Heart left ventricle (tissue), 16 donors: ENCODE measurements at places on chromosomes 1 and 21. TPM values are rescaled to one million over a fixed set of nuclear protein-coding genes. Genes with fewer than 3 reads are reported as not detected.

Gene LCE3D
- total RNA-seq = not detected

Gene GUCA2A
- total RNA-seq = not detected

Gene DNAJC6
- total RNA-seq = 14.1 TPM

Gene ARTN
- total RNA-seq = not detected

Gene SPRR2G
- total RNA-seq = not detected

Gene HAO2
- total RNA-seq = not detected

Gene CLIC6
- total RNA-seq = 15.7 TPM

GRCh38 chr1:93774707-93775106 is 93.1 kb upstream of the BCAR3 start:
- no peak for DNase-seq

- no peak for DNase-seq
Observed at GRCh38 chr21:41941941-41942340, 11.9 kb downstream of the C2CD2 start.

- DNase-seq = no peak
Observed at GRCh38 chr1:111205714-111206050, 5.2 kb upstream of the DENND2D start.

DNA sequence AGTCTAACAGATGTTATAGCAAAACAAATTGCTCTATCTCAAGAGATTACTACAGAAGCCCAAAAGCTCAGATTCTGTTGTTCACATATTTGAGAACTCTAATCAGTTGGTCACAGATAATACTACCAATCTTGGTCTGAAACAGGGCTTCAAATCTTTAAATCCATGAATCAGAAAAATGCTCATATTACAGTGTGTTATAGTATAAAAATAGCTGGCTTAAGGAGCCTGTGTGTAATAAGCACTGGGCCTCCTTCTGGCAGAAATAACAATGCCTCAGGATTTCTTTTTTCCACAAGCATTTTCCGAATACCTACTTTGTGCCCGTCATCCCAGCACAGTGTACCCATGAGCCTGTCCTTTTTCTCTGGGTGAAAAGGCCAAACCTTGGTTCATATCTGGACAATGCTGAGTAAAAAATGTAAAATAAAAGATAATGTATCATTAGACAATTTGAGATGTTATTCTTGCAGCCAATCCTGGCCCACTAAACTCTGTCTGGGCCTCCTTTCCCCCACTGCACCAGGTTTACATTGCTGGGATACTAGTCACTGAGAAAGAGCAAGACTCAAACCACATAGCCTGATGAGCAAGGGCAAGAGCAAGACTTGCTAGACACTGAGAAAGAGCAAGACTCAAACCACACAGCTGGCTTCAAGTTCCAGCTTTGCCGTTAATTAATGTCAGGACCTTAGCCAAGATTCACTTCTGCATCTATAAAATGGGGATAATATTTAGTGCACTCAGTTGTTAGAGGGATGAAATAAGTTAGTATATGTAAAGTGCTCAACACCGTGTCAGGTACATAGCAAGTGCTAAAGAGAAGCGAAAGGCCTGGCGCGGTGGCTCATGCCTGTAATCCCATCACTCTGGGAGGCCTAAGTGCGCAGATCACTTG is 17.0 kb upstream of the ADAR start:
- no peak for DNase-seq

DNA sequence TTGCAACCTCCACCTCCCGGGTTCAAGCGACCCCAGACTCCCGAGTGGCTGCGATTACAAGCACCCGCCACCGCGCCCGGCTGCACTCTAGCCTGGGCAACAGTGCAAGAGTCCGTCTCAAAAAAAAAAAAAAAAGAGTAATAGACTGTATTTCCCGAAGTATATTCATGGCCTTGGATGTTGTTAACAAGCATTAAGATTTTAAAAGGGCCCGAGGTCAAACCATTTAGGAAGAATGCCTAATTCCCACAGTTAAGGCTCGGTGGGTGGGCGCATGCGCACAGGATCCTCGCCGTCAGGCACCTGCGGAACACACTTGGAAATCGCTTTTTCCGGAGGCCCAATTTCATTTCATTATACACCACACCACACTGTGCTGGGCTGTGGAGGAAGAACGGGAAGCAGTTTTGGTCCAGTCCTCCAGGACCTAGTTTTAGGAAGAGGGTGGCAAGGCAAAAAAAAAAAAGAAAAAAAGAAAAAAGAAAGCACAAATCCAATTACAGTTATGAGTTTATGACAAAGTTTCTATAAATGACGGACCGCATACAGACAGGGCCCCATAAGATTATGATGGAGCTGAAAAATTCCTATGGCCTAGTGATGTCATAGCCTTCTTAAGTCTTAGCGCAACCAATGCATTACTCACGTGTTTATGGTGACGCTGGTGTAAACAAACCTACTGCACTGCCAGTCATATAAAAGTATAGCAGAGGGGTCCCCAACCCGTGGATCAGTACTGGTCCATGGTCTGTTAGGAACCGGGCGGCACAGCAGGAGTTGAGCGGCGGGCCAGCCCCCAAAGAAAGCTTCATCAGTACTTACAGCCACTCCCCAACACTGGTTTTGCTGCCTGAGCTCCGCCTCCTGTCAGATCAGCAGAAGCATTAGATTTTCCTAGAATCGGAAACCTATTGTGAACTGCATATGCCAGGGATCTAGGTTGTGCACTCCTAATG is 38.2 kb downstream of the H3-3A start:
- peak; percentile 41 for DNase-seq

- DNase-seq = no peak
Observed at GRCh38 chr1:72892461-72892860, 610.1 kb upstream of the NEGR1 start.

- no peak for DNase-seq
Observed at GRCh38 chr1:226786550-226786949, 47.5 kb upstream of the ITPKB start.

DNA sequence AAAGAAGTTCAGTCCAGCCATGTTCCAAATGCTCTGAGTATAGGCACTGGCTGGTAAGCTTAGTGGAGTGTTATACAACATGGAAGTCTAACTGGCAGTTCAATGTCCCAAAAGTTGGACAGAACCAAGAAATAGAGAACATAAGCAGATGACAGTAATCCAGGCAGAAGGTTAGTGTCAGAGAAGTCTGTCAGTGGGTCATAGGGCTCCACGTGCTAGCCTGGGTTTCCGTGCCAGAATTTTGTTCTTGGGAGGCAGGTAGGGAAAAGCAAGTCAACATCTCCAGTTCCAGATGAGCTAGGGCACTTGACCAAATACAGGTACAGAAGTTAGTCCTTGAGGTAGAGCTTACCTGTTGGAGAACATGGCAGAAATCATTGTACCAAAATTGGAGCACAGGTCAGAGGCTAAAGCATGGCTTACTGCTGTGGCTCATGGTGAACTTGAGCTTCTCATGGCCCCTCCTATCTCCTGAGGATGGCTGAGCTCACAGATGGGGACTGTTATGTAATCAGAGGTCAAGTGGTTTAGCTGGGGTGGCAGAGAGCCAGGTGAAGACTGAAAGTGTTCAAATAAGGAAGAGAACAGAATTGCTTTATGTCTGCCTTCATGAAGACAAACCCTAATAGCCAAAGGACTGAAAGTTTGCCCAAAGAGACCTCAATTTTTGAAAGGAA is 170.8 kb downstream of the NFIA start:
- peak; percentile 88 for DNase-seq

- DNase-seq = no peak
Observed at GRCh38 chr1:219149953-219150352, 23.7 kb upstream of the LYPLAL1 start.

GRCh38 chr1:198906739-198907422 is 268.0 kb downstream of the PTPRC start:
- DNase-seq = no peak
